ENCODE measurements at places on chromosomes 6 and 20.
A peak's percentile ranks its signal among the peaks of the same experiment; 100 is the strongest.

DNA sequence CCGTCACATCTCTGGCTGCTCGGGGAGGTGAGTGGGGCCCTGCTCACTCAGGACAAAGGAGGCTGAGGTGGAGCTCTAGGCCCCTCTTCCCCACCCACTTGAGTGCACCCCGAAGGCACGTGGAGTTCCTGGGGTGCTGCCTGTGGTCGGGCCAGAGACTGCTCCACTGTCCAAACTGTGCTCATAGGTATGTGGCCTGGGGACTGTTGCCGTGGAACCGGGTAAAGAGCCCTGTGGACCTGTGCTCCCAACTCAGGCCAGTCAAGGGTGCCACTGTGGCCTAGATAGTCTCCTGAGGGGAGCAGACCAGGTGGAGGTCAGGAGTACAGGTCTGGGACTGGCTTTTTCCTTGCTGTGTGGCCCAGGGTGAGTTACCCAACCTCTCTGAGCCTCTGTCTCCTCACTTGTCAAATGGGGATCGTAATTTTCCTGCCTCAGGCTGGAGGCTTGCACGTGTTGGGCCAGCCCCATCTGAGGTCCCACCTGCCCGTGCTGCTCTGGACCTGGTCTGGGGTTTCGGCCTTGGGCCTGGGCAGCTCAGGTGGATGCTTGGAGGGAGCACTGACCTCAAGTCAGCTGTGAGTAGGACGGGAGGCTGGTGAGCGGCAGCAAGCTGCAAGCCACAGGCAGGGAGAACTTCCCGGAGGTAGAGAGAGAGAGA, 12.4 kb upstream of the NPBWR2 start:
- DNase-seq, result peak; percentile 6

- DNase-seq, result no peak
These were observed 993 bp upstream of the NCOA7 start for GRCh38 chr6:125789576-125790357.

GRCh38 chr20:10094566-10095173, 59.9 kb downstream of the ANKEF1 start:
- DNase-seq, result no peak

GRCh38 chr20:24739746-24740145, 209.3 kb upstream of the CST7 start:
- no peak for DNase-seq

- no peak for DNase-seq
These were observed 220.5 kb downstream of the SYNE1 start for GRCh38 chr6:152416652-152417051.

- DNase-seq, result no peak
These were observed 4.0 kb upstream of the UBD start for GRCh38 chr6:29563435-29563965.

GRCh38 chr20:52035977-52036376, 155.6 kb downstream of the ZFP64 start:
- no peak for DNase-seq

- DNase-seq, result no peak
These were observed 31.2 kb upstream of the POPDC3 start for GRCh38 chr6:105210932-105211531.

GRCh38 chr6:44738601-44739146, 351.2 kb downstream of the CDC5L start:
- peak; percentile 64 for DNase-seq

DNA sequence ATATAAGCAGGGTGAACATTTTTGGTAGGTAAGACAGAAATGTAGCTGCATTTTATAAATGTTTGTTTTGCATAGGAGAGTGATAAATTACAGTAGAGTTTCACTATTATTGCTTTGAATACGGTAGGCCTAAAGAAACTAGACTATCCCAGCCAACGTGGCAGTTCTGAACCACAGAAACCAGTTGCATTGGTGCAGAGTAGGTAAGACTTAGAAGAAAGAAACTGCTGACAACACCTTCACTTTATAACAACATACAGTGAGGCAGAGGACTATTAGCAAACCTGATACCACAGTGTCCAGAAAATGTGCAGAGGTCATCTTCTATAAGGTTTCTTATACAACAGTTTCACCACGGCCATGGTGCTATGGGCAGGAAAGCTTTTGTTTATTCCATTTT, 566.1 kb downstream of the KIF16B start:
- no peak for DNase-seq

- no peak for DNase-seq
These were observed 57.6 kb downstream of the NOL4L start for GRCh38 chr20:32527447-32528055.

DNA sequence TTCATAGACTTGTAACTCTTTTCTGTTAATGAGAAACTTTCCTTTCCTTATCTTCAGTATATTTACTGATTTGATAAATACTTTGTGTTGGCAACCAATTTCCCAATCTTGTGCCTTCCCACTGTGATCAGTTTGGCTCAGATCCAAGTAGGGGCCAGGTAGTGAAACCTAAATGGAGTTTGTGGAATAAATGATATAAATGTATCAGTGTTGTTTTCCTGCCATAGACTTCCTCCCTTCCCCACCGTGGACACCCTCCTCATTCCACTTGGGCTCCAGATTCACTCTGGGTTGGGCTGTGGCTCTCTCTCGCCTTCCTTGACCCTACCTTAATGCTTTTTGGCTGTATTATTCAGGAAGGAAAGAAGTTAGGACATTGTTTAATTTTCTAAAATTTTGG, 1.3 kb downstream of the ZKSCAN3 start:
- no peak for DNase-seq

DNA sequence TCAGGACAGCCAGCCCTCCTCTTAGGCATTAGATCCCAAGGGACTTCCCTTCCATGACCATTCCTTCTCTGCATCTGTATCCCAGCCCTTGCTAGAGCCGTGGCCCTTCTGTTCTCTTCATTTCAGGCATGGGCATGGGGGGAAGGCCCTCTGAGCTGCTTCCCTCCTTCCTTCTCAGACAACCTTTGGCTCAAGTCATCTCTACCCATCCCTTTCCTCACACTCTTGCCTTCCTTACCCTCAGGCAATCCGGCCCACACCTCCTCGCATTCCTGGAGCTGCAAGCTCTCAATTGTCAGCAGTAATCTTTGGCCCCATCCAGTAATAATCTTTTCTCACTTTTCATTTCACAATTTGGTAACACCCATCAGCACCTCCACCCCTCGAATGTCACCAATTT, 426.9 kb upstream of the JARID2 start:
- no peak for DNase-seq

- peak; percentile 32 for DNase-seq
These were observed 54.3 kb downstream of the MYLIP start for GRCh38 chr6:16183187-16183664.

- DNase-seq, result no peak
These were observed 220.0 kb downstream of the ANKRD60 start for GRCh38 chr20:58008413-58008812.

DNA sequence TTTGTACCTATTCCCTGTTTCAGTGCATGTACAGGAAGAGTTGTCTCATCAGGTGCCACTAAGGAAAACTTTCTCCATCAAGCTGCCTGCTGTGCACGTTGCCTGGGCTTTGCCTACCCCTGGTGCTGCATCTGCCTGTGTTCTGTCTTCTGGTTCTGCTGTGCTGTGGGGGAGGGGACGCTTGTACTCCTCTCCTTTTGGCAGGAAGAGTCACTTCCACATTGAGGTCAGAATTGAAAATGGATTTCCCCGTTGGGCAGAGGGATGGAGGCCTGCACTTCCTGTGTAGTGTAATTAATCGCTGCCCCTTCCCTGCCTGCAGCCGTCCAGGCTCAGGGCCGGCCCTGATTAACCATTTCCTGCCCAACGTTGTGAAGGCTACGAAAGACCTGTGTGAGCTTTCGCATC, 153.3 kb downstream of the SCML4 start:
- no peak for DNase-seq

GRCh38 chr6:40287296-40287850, 299.8 kb downstream of the LRFN2 start:
- no peak for DNase-seq

GRCh38 chr6:70680396-70680795, 12.7 kb downstream of the SMAP1 start:
- no peak for DNase-seq

All from HS-5 (cell line).